Panc1 (cell line): ENCODE measurements at places on chromosomes 1 and 21. TPM values are rescaled to one million over a fixed set of nuclear protein-coding genes. Genes with fewer than 3 reads are reported as not detected.

SYPL2 gene
- 0.74 TPM for total RNA-seq

OXCT2 gene
- 1.9 TPM for total RNA-seq

PRR9 gene
- total RNA-seq: not detected

KCNK1 gene
- 0.13 TPM for total RNA-seq

HSPG2 gene
- 171 TPM for total RNA-seq

F13B gene
- total RNA-seq: not detected

SLAMF8 gene
- total RNA-seq: not detected

AMY2A gene
- 0.28 TPM for total RNA-seq

SPRR3 gene
- not detected for total RNA-seq

MORC3 gene
- 16.8 TPM for total RNA-seq

CSF3R gene
- total RNA-seq: 0.31 TPM

NCF2 gene
- 0.10 TPM for total RNA-seq

SHISA4 gene
- 38.2 TPM for total RNA-seq

MMP23B gene
- 5.0 TPM for total RNA-seq

CA6 gene
- not detected for total RNA-seq

CD53 gene
- 0.49 TPM for total RNA-seq

KRTAP13-2 gene
- total RNA-seq: not detected

FNBP1L gene
- total RNA-seq: 25.1 TPM

S100A7 gene
- total RNA-seq: not detected

UMODL1 gene
- total RNA-seq: 0.18 TPM

ADAM30 gene
- total RNA-seq: not detected

SEMA6C gene
- 5.7 TPM for total RNA-seq

SPRR4 gene
- not detected for total RNA-seq

SPRR2G gene
- not detected for total RNA-seq

CNKSR1 gene
- total RNA-seq: 13.7 TPM

KIFAP3 gene
- 20.0 TPM for total RNA-seq

PGLYRP4 gene
- not detected for total RNA-seq

RGS5 gene
- total RNA-seq: 1.5 TPM

C8A gene
- not detected for total RNA-seq

TMPRSS3 gene
- not detected for total RNA-seq

ACKR1 gene
- total RNA-seq: not detected

SHISAL2A gene
- 0.23 TPM for total RNA-seq

GLIS1 gene
- 0.28 TPM for total RNA-seq

ANP32E gene
- total RNA-seq: 66.2 TPM
